Foreskin keratinocyte (primary cell): ENCODE measurements at places on chromosomes 2 and 18. TPM values are rescaled to one million over a fixed set of nuclear protein-coding genes. Genes with fewer than 3 reads are reported as not detected.

The SRBD1 gene
- total RNA-seq: 16.8 and 20.0 TPM in 2 replicates

The SNORC gene
- 0.18 and 0.65 TPM in 2 replicates for total RNA-seq

DNA sequence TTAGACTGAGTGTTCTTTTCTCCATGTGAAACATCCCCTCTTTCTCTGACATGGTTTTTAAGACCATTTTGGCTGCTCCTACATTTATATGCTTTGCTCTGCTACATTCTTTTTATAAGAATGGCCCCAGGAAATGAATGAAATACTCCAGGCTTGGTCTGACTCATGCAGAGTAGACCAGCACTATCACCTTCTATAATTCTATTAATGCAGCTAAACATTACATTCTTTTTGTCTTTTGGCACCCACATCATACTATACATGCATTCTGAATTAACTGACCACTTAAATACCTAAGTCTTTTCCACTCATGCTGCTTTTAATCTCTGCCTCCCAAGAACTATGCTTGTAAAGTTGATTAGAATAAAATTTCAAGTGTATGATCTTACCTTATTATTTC, 94.1 kb downstream of the AAK1 start:
- peak; percentile 59 for DNase-seq

DNA sequence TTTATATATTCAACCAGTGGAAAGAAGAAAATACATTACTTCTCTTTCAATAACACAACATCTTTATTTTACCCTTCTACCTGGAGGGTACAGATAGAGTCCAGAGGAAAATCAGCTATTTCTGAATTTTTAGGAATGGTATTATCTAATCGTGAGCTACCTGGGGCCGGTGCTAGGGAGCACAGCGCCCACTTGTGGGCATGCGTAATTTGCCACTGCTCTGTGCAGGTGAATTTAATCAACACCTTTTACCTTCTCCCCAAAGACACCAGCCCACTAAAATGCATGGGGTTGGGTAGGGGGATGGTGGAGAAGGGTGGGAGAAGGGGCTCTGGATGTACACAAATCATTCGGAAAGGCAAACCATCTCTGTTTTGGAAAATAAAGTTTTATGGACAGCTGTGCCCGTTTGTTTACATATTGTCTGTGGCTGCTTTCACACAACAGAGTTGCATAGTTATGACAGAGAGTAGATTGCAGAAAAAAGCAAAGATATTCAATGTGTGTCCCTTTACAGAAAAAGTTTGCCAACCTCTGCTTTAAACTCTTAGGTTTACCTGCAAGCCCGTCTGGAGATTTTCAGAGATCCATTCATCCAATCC, 51.5 kb upstream of the DCC start:
- no peak for DNase-seq

The POTEI gene
- not detected in 2 replicates for total RNA-seq

The TRIM43 gene
- total RNA-seq: not detected in 2 replicates
